ENCODE measurements at places on chromosomes 7 and 10. TPM values are rescaled to one million over a fixed set of nuclear protein-coding genes. Genes with fewer than 3 reads are reported as not detected.

Gene SH2D4B
- 0.11 TPM for total RNA-seq

Gene HECW1
- total RNA-seq: not detected

Gene NEUROD6
- not detected for total RNA-seq

Gene LRRD1
- total RNA-seq: 0.17 TPM

Gene ACSM6
- total RNA-seq: not detected

Gene SLC13A1
- total RNA-seq: not detected

Gene TBATA
- not detected for total RNA-seq

Gene INA
- total RNA-seq: not detected

Gene ASIC3
- 10.2 TPM for total RNA-seq

Gene AGR3
- total RNA-seq: not detected

Gene RNF32
- 0.81 TPM for total RNA-seq

Gene MRLN
- total RNA-seq: not detected

Gene CPA4
- not detected for total RNA-seq

Gene RRP12
- total RNA-seq: 197 TPM

Gene LRIT2
- total RNA-seq: not detected

Gene C7orf33
- not detected for total RNA-seq

Gene C7orf57
- 0.80 TPM for total RNA-seq

Gene UBTD1
- 2.5 TPM for total RNA-seq

Gene ADAMTS14
- total RNA-seq: not detected

Gene KAZALD1
- 1.5 TPM for total RNA-seq
